ENCODE measurements at places on chromosomes 11 and 22.

- DNase-seq, result no peak
Observed at GRCh38 chr11:125414121-125414520, 81.9 kb downstream of the FEZ1 start.

DNA sequence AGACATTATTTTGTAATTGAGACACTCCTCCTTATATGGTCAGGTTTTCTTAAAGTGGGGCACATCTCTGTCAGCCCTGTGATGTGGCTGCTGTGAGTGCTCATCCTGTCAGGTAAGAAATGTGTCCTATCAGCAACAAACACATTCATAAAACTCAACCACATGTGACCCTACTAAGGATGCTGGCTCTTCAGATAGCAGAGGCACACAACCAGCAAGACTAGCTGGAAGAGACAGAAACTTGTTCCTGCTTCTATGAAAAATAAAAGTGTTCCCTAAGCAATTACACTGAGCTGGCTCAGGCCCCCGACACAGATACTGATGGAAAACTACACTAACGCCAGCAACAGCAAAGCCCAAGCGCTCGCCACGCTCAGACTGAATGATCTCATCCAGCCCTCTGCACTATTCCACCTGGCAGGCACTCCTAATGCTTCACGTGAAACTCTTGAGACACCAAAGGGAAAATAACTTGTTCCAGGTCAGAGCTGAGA is 49.8 kb upstream of the CYP2D6 start:
- DNase-seq, result no peak

- DNase-seq, result no peak
Observed at GRCh38 chr22:17705951-17706900, 67.7 kb downstream of the BCL2L13 start.

GRCh38 chr22:38820020-38820419 is 23.8 kb downstream of the NPTXR start:
- DNase-seq, result no peak

- DNase-seq, result no peak
Observed at GRCh38 chr11:113613619-113614018, 92.5 kb downstream of the TMPRSS5 start.
